Occipital lobe (tissue), 3 donors: ENCODE measurements at places on chromosomes 7 and 10. TPM values are rescaled to one million over a fixed set of nuclear protein-coding genes. Genes with fewer than 3 reads are reported as not detected.

Gene MOGAT3
- not detected for total RNA-seq

Gene ALOX5
- 0.62 TPM for total RNA-seq

Gene AP3M1
- 40.2 TPM for total RNA-seq

Gene TUBAL3
- not detected for total RNA-seq

Gene ACBD7
- 10.8 TPM for total RNA-seq

Gene SYT15B
- total RNA-seq = not detected

Gene STEAP1B
- 1.1 TPM for total RNA-seq

Gene ANKRD22
- 0.16 TPM for total RNA-seq

Gene TRIM74
- total RNA-seq = 0.47 TPM

Gene PRLHR
- total RNA-seq = 4.1 TPM

Gene MRLN
- not detected for total RNA-seq

Gene NEBL
- total RNA-seq = 61.1 TPM

Gene TSPAN33
- 4.7 TPM for total RNA-seq

Gene CDHR3
- total RNA-seq = 16.1 TPM

Gene ZNF117
- total RNA-seq = 58.6 TPM

Gene SOSTDC1
- total RNA-seq = 12.6 TPM

Gene CALML5
- not detected for total RNA-seq

Gene SH2D4B
- 1.4 TPM for total RNA-seq

Gene PALD1
- 8.9 TPM for total RNA-seq

Gene CAPZA2
- 214 TPM for total RNA-seq

Gene IFIT1B
- total RNA-seq = 2.0 TPM

Gene CTTNBP2
- 39.0 TPM for total RNA-seq

Gene GSDME
- total RNA-seq = 38.2 TPM

Gene LRRC61
- total RNA-seq = 11.7 TPM

Gene EPDR1
- 16.4 TPM for total RNA-seq

Gene OR6B1
- total RNA-seq = not detected

Gene OR2A12
- not detected for total RNA-seq

Gene AASS
- 19.3 TPM for total RNA-seq

Gene CCT6A
- 189 TPM for total RNA-seq

Gene COL13A1
- 1.7 TPM for total RNA-seq

Gene GRM8
- 3.7 TPM for total RNA-seq

Gene PNLIPRP2
- not detected for total RNA-seq

Gene GDF2
- total RNA-seq = not detected

Gene SFXN2
- total RNA-seq = 4.8 TPM

Gene CRHR2
- total RNA-seq = 1.1 TPM

Gene RNF32
- 2.2 TPM for total RNA-seq

Gene CFAP46
- 1.9 TPM for total RNA-seq

Gene SLC39A12
- total RNA-seq = 2.2 TPM

Gene SLC26A5
- not detected for total RNA-seq

Gene PNLIPRP1
- not detected for total RNA-seq

Gene PTPN20
- 14.2 TPM for total RNA-seq

Gene SLC26A3
- not detected for total RNA-seq

Gene BMPER
- total RNA-seq = 4.5 TPM

Gene ASZ1
- total RNA-seq = not detected

Gene OPALIN
- total RNA-seq = not detected

Gene PNLIPRP3
- not detected for total RNA-seq

Gene CTNNA3
- total RNA-seq = 1.7 TPM

Gene SLC29A3
- 0.78 TPM for total RNA-seq

Gene PURB
- total RNA-seq = 44.3 TPM
